ENCODE measurements at places on chromosomes 4 and X.

GRCh38 chr4:128608006-128608405 is 201.5 kb upstream of the JADE1 start:
- no peak for DNase-seq

- no peak for DNase-seq
Observed at GRCh38 chr4:87650938-87651337, 858 bp downstream of the DMP1 start.

GRCh38 chr4:111937368-111937767 is 207.9 kb upstream of the FAM241A start:
- DNase-seq, result no peak

DNA sequence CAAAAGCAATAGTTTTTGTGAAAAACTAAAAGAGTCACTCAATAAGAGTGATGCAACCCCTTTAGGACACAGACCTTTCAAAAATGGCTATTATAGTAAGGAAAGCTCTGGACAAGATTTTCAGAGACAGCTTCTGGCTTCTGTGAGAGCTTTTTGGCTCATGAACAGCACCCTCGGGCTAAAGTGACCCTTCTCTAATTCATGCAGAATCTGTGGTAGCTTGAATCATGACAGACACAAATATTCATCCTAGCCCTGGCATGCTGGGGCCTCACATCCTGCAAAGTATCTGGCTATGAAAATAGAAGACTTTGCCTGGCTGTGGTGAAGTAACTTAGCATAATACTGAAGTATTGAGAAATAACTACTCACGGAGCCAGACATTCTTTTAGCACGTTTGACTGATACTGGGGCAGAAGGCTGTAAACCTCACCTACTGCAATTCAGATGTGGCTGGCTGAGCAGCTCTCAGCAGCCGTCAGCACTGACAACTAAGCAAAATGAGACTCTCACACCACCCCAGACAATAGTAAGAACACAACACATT is 327.3 kb downstream of the MAPK10 start:
- DNase-seq, result peak; percentile 37

DNA sequence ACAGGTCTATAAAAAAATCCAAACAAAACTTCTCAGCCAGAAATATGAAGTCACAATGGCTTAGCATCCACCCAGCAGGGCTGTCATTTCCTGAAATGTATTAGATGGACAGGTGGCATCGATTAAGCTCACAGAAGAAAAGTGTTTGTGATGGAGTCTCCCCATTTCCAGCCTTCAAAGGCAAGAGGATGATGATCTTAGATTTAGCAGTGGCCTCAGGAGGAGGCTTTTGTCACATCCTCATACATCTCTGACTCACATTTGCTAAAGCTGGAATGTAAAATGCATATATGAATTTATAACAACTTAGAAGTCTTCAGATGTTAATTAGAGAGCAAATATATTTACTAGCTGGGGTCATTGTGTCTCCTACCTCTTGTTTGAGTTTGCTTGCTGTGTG is 441.9 kb downstream of the SPRY1 start:
- no peak for DNase-seq

DNA sequence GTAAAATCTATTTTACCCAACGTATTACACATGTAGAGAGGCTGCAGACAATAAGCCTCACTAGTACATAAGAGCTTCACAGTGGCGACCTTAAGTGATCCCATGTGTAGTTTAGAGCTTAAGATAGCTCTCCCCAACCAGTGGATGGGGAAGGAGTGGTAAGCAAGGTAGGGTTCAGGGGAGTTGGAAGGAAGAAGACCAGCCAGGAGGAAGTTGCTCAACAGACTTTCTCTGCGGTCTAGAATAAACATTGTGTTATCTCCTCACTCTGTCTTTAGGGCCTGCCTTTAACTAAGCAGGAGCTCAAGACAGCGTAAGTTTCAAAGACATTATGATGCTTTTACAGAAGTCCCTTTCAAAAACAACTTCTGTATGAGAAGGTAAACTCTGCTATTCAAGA is 16.8 kb downstream of the MEPE start:
- DNase-seq, result no peak

DNA sequence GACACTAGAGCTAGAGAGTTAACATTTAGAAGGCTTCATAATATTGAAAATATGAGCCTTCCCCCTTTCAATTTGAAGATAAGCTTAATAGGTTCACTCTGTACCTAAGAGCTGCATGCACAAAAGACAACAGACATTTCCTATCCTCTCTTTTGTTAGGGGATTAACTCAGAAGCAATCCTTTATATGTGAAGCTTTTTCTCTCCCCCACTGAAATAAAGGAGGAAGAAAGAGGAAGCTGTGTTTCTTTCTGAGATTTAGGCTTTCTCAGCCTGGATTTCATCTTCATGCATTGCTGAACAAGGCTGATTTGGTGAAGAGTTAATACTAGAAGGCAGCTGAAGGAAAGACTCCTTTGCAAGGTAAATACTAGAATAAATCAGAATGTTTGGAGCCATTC is 21.0 kb upstream of the CABS1 start:
- DNase-seq, result no peak

DNA sequence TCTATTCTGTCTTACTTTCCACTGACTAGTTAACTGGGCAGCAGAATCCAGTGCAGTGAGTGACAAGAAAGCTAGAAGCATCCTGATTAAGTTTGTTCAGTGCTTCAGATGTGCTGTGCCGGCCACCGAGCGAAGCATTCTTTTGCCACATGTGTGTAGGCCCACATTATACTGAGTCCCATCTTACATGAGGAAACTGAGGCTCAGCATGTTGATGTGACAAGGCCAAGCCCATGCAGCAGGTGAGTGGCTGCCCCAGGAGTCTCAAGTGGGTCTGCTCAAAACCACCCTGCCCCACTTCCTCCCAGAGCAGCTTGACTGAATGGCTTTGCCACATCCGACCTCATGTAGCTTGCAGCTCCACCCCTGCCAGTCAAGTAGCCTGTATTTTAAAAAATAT is 50.5 kb downstream of the RHOH start:
- no peak for DNase-seq

DNA sequence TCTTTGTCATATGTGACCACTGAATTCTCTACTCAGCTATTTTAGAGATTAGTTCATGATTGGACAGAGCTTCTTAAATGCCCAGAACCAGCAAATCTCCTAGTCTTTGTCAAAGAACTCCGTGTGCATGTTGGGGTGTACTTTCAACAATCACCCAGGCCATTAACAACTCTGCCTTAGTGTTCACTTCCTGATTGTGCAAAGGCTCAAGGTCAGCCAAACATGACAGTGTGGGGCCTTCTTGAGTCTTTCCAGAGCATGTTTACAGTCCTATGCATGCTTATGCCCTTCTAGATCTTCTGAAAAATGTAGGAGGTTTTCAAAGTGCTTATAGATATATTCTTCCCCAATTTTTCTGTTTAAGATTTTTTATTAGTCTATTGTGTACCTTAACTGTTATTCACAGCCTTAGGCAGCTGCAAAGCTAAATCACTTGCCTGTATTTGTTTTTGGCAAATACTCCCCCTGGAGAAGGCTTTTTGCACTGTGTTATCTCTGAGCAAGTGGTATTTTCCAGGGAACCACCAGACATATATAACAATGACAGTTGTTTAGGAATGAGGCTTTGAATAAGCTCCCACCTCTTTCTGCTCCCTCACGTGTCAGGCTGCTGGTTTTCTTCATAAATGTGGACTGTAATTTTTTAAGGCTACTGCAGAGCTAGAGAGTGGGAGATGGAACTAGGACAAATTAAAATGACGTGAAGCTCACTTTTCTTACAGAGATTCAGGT is 24.0 kb upstream of the DRP2 start:
- no peak for DNase-seq

DNA sequence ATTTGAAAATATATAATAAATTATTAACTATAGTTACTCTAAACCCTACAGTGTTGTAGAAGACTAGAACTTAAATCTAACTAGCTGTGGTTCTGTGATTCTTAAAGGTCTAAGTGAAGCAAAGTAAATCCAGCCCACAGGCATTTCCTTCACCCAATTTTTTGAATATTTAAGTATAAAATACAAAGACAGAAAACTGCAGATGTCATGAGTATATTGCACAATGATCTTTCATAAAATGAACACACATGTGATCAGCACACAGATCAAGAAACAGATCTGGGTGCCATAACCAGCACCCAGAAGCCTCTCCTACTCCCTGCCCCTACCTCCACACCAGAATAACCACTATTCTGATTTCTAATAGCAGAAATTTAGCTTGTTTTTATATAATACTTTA is 82.9 kb downstream of the CAMK2D start:
- DNase-seq, result no peak

- no peak for DNase-seq
Observed at GRCh38 chrX:153781428-153782047, 697 bp downstream of the SRPK3 start.

GRCh38 chr4:67483868-67484602 is 61.3 kb downstream of the CENPC start:
- DNase-seq, result no peak

DNA sequence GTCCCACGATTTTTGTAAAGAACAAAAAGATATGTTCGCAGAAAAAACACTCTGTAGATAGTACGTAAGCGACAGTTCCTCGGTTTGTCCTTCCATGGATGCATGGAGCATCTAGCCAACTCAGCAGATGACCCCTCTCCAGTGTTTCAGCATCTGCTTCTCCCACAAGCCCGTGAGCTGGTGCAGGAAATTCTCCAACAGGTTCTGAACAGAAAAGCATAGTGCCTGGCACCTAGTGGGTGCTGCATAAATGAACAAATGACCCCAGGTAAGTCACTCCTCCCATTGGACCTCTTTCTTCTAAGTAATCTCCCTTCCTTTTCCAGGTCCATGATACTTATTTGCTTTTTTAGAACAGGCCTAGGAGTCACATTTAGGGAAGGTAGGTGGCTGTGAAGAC is 966 bp upstream of the KIAA0232 start:
- DNase-seq, result no peak

DNA sequence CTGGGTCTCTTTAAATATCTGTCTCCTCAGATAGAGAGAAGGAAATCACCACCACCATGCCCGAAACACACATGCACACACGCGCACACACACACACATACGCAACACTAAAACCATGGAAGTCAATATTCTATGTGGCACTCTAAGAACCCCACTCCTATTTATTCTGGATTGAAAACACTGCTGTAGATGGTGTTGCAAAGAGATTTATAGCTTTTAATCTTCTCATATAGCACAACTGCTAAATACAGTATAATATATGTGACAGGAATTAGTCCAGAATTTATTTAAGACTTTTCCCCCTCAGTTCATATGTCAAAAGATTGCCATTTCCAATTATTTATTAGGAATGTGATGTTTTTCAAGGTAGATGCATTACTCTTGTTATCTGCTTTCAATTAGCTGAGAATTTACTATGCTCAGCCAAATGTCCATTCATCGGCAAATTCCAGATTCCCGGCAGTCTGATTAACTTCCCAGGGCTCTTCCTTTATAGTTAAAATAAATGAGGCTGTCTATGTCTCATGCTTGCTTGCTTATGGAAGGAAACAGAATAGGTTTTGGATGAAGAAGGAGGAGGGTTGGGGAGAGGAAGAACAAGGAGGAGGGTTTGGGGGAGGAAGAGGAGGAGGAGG is 115.4 kb upstream of the NDP start:
- DNase-seq, result no peak

DNA sequence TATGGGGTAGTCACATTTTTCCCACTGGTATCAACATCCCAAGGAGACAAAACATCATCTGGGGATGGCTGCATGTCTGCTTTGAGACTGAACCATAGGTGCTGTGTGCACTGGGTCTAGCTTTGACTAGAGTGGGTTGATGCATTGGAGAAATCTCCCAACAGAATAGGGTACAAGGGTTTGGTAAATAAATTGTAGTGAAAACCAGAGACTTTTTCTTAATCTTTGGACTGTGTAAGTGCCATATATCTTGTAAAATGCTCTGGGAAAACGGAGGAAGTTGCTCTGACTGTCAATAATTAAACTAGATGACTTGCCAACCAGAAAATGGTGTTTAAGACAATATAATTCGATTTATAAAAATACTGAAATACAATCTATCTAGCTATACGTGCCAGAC is 1064.0 kb upstream of the SLIT2 start:
- DNase-seq, result no peak

- peak; percentile 19 for DNase-seq
Observed at GRCh38 chr4:94595880-94596483, 144.2 kb downstream of the PDLIM5 start.

- DNase-seq, result no peak
Observed at GRCh38 chr4:116027311-116027710, 913.9 kb upstream of the NDST4 start.

DNA sequence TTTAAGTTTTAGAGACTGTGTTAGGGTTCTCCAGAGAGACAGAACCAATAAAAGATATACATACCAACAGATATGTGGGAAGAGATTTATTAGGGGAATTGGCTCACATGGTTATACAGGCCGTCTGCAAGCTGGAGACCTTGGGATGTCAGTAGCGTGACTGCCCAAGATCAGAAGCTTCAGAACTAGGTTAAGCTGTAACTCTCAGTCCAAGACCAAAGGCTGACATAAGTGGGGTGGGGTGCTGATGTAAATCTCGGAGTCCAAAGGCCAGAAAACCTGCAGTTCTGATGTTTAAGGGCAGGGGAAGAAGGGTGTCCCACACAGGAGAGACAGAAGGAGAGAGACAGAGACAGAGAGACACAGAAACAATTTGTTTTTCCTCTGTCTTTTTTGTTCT is 10.5 kb downstream of the CLDN34 start:
- no peak for DNase-seq

DNA sequence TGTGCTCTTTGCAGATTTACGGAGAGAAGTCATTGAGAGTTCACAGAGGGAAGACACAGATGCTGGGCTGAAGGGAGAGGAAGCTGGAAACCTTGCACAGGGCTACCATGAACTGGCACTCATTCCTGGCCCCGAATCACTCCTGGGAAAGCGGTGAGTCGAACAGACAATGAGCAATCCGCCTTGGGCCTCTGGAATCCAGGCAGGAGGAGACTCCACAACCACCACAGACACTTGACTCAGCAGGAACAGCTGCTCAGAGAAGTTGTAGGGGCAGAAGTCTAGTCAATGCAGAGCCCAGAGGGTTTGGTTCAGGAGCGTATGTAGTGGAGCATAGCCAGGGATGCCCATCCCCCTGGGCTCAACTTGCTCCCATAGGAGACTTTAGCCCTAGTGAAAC is 62.8 kb upstream of the GRIA3 start:
- no peak for DNase-seq

GRCh38 chr4:124940387-124940786 is 227.9 kb upstream of the ANKRD50 start:
- DNase-seq, result peak; percentile 95

- DNase-seq, result no peak
Observed at GRCh38 chr4:104279744-104280143, 214.9 kb downstream of the CXXC4 start.

- no peak for DNase-seq
Observed at GRCh38 chrX:64202808-64203325, 2.6 kb downstream of the AMER1 start.

All from HS-5 (cell line).